Muscle of leg (tissue), 16 donors: ENCODE measurements at places on chromosomes 7 and 10. TPM values are rescaled to one million over a fixed set of nuclear protein-coding genes. Genes with fewer than 3 reads are reported as not detected.

GRCh38 chr10:78211561-78212051 is 177.9 kb downstream of the RPS24 start:
- no peak overlapping the region for H3K27ac ChIP-seq
- H3K4me1 ChIP-seq: peaks cover 32% of the 10 kb centered on the region
- no peaks in the 10 kb centered on the region for H3K27me3 ChIP-seq
- H3K36me3 ChIP-seq: no peaks in the 10 kb centered on the region
- H3K4me3 ChIP-seq: no peak overlapping the region

GRCh38 chr7:30877015-30877769 is 34.5 kb upstream of the AQP1 start:
- peaks cover 49% of the 10 kb centered on the region for H3K4me1 ChIP-seq
- no peak overlapping the region for H3K4me3 ChIP-seq
- H3K27ac ChIP-seq: peak overlapping the region; percentile 4
- DNase-seq: peak; percentile 62

DNA sequence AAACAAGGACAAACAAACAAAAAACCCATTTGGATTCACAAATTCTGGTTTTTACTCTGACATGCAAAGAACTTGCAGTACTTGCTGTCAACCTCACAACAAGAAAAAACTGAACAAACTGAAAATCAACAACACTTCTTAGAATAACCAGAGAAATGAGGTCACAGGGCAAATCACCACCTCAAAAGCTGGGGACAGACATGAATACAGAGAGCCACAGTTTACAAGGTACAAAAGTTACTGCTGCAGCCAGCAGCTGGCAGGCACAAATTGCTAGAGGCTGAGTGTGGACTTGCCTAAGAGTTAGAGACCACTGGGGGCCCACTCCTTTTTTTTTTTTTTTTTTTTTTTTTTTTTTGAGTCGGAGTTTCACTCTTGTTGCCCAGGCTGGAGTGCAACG is 15.0 kb upstream of the RNF32 start:
- DNase-seq: no peak
- no peaks in the 10 kb centered on the region for H3K27me3 ChIP-seq
- no peaks in the 10 kb centered on the region for H3K36me3 ChIP-seq
- no peak overlapping the region for H3K27ac ChIP-seq

- H3K4me3 ChIP-seq: no peak overlapping the region
- no peaks in the 10 kb centered on the region for H3K27me3 ChIP-seq
- H3K4me1 ChIP-seq: peaks cover 11% of the 10 kb centered on the region
- DNase-seq: no peak
- no peak overlapping the region for H3K27ac ChIP-seq
Measured at GRCh38 chr7:105638334-105638733, 57.0 kb upstream of the EFCAB10 start.

GRCh38 chr7:26279405-26279804 is 12.3 kb upstream of the SNX10 start:
- H3K27me3 ChIP-seq: no peaks in the 10 kb centered on the region
- no peak overlapping the region for H3K27ac ChIP-seq
- DNase-seq: no peak
- no peaks in the 10 kb centered on the region for H3K36me3 ChIP-seq
- no peak overlapping the region for H3K4me3 ChIP-seq

DNA sequence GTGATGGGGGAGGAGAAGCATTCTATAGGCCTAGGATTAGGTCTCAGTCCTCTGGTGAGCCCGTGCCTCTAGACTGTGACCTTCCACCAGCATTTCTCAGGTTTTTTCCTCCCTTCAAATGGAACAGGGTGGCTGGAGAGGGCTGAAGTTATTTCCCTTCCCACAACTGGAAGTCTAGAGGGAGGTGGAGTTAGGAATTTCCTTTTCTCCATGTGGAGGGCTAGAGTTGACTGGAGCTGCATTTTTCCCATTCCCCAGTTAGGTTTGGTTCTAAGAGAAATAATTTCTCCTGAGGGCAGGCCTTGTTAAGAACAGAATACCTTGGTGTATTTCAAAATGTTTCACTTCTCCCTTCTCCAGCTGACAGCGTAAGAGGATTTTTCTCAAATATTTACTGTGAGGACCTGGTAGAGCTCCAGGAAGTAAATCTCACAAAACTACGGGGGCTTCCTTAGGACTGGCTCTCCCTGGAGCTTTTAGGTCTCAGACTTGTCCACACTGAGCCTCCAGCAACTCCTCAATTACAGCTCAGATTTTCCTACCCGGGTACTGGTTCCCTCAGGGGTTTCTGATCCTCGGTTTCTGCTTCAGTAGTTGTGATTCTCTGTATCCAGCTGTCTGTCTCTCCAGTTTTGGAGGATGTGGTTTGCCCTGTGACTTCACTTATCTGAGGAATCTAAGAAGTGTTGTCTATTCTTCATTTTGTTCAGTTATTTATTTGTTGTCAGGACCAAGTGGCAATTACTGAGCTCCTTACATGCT is 6.0 kb upstream of the REEP3 start:
- no peaks in the 10 kb centered on the region for H3K36me3 ChIP-seq
- H3K4me1 ChIP-seq: peaks cover 3% of the 10 kb centered on the region
- no peaks in the 10 kb centered on the region for H3K27me3 ChIP-seq
- no peak overlapping the region for H3K4me3 ChIP-seq
- peak; percentile 38 for DNase-seq
- peak overlapping the region; percentile 18 for H3K27ac ChIP-seq

- H3K4me1 ChIP-seq: no peaks in the 10 kb centered on the region
- peaks cover 3% of the 10 kb centered on the region for H3K27me3 ChIP-seq
- H3K4me3 ChIP-seq: no peak overlapping the region
- DNase-seq: no peak
- H3K27ac ChIP-seq: no peak overlapping the region
Measured at GRCh38 chr10:1715821-1716220, 21.5 kb downstream of the ADARB2 start.

DNA sequence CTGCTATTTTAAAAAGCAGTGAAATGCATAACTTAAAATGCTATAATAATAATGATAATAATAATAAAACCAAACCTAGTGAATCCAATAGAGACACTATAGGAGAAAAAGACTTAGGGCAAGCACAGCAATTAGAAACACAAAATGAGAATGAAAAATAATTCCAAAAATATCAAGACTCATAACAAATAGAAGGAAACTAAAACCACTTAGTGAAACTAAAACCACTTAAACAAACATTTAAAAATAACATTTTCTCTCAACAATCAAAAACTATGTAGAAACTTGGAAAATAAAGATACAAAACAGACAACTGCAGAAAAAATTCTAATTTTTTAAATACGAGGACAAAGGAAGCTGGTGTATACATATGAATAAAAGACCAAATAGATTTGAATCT is 655.2 kb upstream of the NRG3 start:
- DNase-seq: no peak
- H3K27ac ChIP-seq: no peak overlapping the region
- H3K36me3 ChIP-seq: no peaks in the 10 kb centered on the region
- no peaks in the 10 kb centered on the region for H3K27me3 ChIP-seq

DNA sequence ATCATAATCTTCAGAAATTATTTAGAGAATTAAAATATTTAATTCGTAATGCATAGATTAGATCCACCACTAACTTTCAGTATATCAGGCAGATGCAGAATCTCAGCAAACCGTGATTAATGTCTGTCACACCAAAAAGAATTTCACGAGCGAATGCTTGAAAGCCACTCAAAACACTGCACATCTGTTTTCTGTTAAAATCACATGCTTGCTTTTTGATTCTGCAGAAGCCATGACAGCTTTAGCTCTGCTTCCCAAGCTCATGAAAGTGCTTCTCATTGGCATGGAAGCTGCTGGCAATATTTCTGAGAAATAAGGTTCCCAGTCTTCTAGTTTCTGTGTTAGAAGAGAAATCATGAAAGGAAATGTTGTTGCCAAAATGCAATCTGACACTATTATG is 837.8 kb upstream of the LRRN3 start:
- H3K36me3 ChIP-seq: no peaks in the 10 kb centered on the region
- DNase-seq: peak; percentile 80
- H3K4me1 ChIP-seq: no peaks in the 10 kb centered on the region
- H3K4me3 ChIP-seq: no peak overlapping the region
- H3K27me3 ChIP-seq: no peaks in the 10 kb centered on the region
- no peak overlapping the region for H3K27ac ChIP-seq

DNA sequence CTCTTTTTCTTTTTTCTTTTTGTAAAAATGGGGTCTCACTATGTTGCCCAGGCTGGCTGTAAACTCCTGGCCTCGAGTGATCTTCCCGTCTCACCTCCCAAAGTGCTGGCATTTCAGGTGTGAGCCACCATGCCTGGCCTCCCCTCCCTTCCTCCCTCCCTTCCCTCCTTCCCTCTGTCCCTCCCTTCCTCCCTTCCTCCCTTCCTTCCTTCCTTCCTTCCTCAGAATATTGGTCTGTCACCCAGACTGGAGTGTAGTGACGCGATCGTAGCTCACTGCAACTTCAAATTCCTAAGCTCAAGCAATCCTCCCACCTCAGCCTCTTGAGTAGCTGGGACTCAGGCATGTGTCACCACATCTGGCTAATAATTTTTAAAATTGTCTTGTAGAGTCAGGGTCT is 8.4 kb downstream of the AGAP3 start:
- H3K27ac ChIP-seq: no peak overlapping the region
- no peaks in the 10 kb centered on the region for H3K27me3 ChIP-seq
- H3K4me3 ChIP-seq: no peak overlapping the region
- H3K36me3 ChIP-seq: peaks cover 33% of the 10 kb centered on the region

DNA sequence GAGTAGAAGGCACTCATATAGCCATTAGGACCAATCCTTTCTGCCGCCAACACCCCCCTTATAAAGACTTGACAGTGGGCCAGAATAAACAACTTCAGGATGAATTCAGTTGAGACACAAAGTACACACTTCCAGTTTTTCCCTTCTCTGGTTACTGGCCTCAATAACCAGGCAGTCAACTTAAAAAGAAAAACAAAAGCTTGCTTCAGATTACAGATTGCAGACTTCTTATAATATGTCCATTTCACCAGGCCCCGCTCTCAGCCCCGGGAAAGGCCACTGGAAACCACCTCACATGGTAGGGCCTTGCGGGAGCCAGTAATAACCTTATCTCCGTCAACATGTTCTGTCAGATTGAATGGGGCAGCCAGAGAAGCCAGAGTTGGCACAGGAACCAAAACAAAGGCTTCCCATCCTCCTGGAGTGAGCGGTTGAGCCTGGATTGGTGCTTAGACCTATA is 108.8 kb downstream of the EGFR start:
- peak overlapping the region; percentile 65 for H3K27ac ChIP-seq
- H3K4me3 ChIP-seq: no peak overlapping the region
- peak; percentile 77 for DNase-seq
- H3K4me1 ChIP-seq: peaks cover 51% of the 10 kb centered on the region

DNA sequence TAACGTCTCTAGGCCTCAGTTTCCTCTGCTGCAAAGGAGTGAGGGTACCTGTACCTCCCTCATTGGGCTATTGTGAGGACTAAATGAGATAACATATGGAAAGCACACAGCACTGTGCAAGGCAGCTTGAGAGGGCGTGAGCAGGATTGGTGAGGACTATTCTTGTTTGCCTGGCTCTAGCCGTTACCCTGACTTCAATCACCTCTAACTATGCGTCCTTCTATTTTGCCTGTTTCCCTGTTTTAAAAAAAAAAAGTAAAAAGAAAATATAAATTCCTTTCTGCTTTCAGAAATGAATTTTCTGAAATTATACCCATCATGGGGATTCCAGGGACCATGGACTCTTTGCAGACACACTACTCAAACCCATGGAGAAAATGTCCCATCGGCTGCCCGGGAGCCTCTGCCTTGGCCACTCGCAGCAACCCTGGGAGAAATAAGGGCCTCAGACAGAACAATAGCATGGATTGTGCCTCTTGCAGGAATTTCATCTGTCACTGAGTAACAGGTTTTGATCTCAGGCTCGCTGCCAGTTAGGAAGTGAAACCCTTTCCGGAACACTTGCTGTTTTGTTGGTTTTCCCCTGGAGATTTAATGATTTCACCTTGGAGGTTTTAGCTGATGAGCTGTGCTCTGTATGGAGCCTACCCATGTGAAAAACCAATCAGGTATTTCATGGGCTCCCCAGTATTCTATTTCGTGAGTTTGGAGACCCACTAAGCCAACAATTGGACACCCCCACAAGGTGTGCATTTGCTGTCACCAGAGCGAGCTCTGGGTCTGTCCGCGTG is 55.6 kb downstream of the STEAP1B start:
- peak overlapping the region; percentile 88 for H3K27ac ChIP-seq
- no peak overlapping the region for H3K4me3 ChIP-seq
- H3K27me3 ChIP-seq: no peaks in the 10 kb centered on the region
- H3K4me1 ChIP-seq: peaks cover 39% of the 10 kb centered on the region

GRCh38 chr7:33805630-33806233 is 99.6 kb upstream of the BMPER start:
- H3K36me3 ChIP-seq: no peaks in the 10 kb centered on the region
- H3K4me1 ChIP-seq: peaks cover 5% of the 10 kb centered on the region
- no peak overlapping the region for H3K27ac ChIP-seq
- no peaks in the 10 kb centered on the region for H3K27me3 ChIP-seq

DNA sequence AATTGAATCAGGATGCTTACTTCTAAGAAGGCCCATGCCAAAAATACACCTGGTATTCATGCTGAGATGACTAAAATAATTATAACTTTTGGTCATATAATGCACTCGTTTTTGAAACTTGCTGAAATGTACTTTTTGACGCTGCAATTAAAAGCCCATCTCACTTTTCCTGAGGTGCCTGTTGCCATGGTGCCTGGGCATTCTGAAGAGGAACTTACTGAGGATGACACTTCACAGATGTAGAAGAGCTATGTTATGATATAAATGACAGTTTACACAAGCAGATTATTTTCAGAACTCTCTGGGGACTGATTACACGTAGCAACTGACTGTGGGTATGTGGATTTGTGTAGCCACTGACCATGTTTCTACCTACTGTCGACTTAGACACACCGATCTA is 182.4 kb downstream of the TPK1 start:
- no peaks in the 10 kb centered on the region for H3K4me1 ChIP-seq
- H3K36me3 ChIP-seq: no peaks in the 10 kb centered on the region
- H3K27ac ChIP-seq: no peak overlapping the region
- H3K4me3 ChIP-seq: no peak overlapping the region

- H3K4me1 ChIP-seq: no peaks in the 10 kb centered on the region
- no peak overlapping the region for H3K4me3 ChIP-seq
- DNase-seq: no peak
Measured at GRCh38 chr7:132872034-132872433, 209.9 kb downstream of the CHCHD3 start.

GRCh38 chr7:120994512-120995410 is 6.2 kb downstream of the CPED1 start:
- no peak overlapping the region for H3K4me3 ChIP-seq
- no peak for DNase-seq
- peaks cover 7% of the 10 kb centered on the region for H3K4me1 ChIP-seq
- no peak overlapping the region for H3K27ac ChIP-seq
- no peaks in the 10 kb centered on the region for H3K36me3 ChIP-seq
- H3K27me3 ChIP-seq: no peaks in the 10 kb centered on the region

GRCh38 chr7:16708511-16708910 is 45.0 kb upstream of the TSPAN13 start:
- H3K4me1 ChIP-seq: no peaks in the 10 kb centered on the region
- H3K4me3 ChIP-seq: no peak overlapping the region
- peak; percentile 32 for DNase-seq
- H3K36me3 ChIP-seq: peaks cover 10% of the 10 kb centered on the region
- no peaks in the 10 kb centered on the region for H3K27me3 ChIP-seq

INSYN2A gene
- total RNA-seq: 0.62 TPM

ZNF488 gene
- total RNA-seq: 1.2 TPM

PRKCQ gene
- total RNA-seq: 16.5 TPM

TNS3 gene
- 28.5 TPM for total RNA-seq

PNLIP gene
- 0.18 TPM for total RNA-seq

ASB10 gene
- total RNA-seq: 3.1 TPM
